ENCODE measurements at places on chromosomes 5 and 9.

GRCh38 chr5:112109331-112110007 is 309.6 kb downstream of the EPB41L4A start:
- peak; percentile 56 for DNase-seq

GRCh38 chr5:125348221-125348692 is 601.8 kb upstream of the ZNF608 start:
- DNase-seq = peak; percentile 57

- DNase-seq = no peak
Measured at GRCh38 chr9:86079865-86080469, 19.4 kb downstream of the GOLM1 start.

- DNase-seq = no peak
Measured at GRCh38 chr9:89361816-89362646, 43.7 kb downstream of the SECISBP2 start.

- no peak for DNase-seq
Measured at GRCh38 chr9:114233491-114234185, 78.3 kb downstream of the COL27A1 start.

DNA sequence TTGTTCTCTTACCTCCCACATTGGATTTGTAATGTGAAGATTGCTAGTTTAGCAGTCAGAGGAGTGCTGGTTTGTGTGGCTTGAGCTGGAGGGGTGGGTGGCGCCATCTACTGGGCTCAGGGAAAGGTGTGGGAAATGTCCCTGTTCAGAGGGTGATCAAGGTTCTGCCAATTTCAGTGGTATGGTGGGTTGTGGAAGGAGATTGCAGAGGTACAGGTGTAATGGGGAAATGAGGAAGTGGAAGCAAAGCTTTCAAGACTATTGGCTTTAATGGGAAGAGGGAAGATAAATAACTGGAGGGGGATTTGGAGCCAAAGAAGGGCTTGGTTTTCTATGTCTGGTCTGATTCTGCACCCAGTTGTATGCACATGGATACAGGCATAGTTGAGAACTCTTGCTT is 76.4 kb downstream of the OSMR start:
- peak; percentile 76 for DNase-seq

- peak; percentile 96 for DNase-seq
Measured at GRCh38 chr5:36743891-36744772, 132.4 kb upstream of the NIPBL start.

DNA sequence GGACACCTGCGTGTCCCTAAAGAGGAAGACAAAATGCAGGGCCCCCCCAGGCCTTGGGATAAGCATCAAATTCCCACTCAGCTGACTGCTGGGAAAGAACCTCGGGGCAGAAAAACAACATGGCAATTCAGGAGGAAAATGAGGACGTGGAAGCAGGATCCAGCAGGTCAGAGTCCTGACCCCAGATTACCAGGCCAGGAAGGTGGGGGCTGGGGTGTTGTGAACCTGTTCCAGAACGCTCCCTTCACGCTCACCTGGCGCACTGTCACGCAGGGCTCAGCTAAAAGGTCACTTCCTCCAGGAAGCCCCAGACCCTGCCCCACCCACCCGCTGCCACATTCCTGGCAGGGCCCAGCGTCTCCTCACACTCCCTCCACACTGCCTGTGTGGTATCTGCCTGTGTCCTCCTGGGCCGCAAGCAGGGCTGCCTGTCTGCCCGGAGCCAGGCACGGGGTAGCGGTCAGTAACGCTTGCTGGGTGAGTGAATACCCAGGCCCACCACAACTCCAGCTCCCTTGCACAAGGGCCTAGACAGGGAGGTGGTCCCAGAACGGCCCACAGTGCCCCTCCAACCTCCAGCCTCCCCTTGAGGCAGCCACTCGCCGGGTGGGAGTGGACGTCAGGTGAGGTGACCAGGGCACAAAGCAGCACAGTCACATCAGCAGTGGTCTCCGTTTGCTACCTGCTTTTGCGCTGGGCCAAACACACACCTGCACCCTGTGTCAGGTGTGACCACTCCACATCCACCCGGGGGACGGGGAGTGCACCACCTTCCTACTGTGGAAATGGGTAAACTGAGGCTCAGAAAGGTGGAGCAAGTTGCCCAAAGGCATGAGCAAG is 18.1 kb downstream of the VAV2 start:
- no peak for DNase-seq

Data from GM23338 (cell line).